ENCODE measurements at places on chromosomes 12 and 14.

DNA sequence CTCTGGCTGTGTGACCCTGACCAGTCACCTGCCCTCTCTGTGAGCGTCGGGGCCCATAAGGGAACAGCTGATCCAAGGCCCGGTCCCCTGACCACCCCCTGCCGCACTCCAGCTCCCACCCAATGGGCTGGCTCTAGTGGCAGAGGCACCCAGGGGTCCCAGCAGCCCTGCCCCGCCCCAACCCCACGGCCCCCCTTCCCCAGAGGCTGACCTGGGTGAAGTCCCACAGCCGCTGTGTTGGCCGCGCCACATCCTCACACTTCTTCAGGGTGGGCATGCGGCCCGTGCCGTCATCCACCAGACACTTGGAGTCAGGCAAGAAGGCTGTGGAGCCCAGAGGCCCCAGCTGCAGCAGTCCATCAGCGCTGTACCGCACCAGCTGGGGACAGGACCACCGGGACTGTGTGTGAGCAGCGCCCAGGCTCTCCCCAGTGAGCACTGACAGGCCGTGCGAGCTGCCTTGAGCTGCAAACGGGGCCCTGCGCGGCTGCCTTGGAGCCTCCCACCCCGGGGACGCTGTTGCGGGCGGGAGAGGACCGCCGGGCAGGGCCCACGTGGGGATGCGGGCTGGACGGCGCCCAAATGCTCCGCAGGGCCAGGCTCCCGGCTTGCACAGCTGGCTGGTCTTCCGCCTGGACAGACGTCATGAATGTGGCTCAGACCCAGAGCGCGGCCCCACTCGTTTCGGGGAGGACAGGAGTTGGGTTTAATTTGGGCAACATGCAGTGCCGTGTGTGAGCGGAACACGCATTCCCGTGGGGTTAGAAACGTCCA lies 53.5 kb downstream of the NOC4L start:
- no peak for DNase-seq

GRCh38 chr12:57461276-57461916 lies 1.8 kb downstream of the GLI1 start:
- DNase-seq, result no peak

- no peak for DNase-seq
These were observed 65.1 kb upstream of the KTN1 start for GRCh38 chr14:55514819-55515490.

- DNase-seq, result peak; percentile 43
These were observed 1.3 kb downstream of the RNASE6 start for GRCh38 chr14:20782280-20782890.
